Left lung (tissue), 14 donors: ENCODE measurements at places on chromosomes 4 and X. TPM values are rescaled to one million over a fixed set of nuclear protein-coding genes. Genes with fewer than 3 reads are reported as not detected.
A peak's percentile ranks its signal among the peaks of the same experiment; 100 is the strongest.

- no peaks in the 10 kb centered on the region for H3K4me1 ChIP-seq
- H3K4me3 ChIP-seq: no peak overlapping the region
- H3K27me3 ChIP-seq: no peaks in the 10 kb centered on the region
- DNase-seq: no peak
- H3K27ac ChIP-seq: no peak overlapping the region
- H3K36me3 ChIP-seq: no peaks in the 10 kb centered on the region
Measured at GRCh38 chr4:22897520-22898108, 204.9 kb downstream of the GBA3 start.

DNA sequence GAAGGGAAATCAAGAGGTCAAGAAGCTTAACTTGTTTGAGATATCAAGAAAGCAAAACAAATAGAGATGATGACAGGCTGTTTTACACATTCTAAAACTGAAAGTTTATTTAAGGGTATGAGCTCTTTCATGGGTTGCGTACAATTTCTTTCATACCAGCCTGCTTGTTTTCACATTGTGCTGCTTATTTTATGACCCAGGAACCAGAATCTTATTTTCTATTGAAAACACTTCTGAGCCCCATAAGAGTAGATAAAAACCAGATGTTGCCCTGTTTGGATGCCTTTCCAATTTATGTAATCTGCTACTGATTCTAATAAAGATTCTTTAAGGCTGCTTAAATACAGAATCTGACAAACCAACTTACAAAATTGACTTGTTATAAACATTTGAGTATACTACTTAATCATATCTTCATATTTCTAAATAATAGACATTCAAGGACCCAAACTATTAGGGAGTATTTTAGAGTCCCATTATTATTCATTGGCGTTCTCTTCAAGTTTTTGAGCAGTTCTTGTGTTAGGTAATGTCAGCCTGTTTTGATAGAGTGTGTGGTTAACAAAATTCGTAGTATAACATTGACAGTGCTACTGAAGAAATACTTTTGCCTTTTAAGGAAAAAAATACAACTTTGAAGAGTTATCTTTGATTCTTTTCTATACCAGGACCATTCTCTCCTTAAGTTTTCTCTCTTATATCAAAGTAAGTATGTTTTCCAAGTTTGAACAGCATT is 74.4 kb downstream of the PDLIM5 start:
- no peaks in the 10 kb centered on the region for H3K27me3 ChIP-seq
- DNase-seq: no peak
- peak overlapping the region; percentile 28 for H3K27ac ChIP-seq
- H3K4me3 ChIP-seq: no peak overlapping the region
- peaks cover 28% of the 10 kb centered on the region for H3K4me1 ChIP-seq
- H3K36me3 ChIP-seq: no peaks in the 10 kb centered on the region

- H3K4me1 ChIP-seq: peaks cover 29% of the 10 kb centered on the region
- H3K4me3 ChIP-seq: peak overlapping the region; percentile 49
- H3K36me3 ChIP-seq: no peaks in the 10 kb centered on the region
- peaks cover 14% of the 10 kb centered on the region for H3K27me3 ChIP-seq
Measured at GRCh38 chr4:1012034-1012739, 761 bp downstream of the FGFRL1 start.

GRCh38 chr4:108922191-108922590 is 159.3 kb upstream of the ETNPPL start:
- no peaks in the 10 kb centered on the region for H3K27me3 ChIP-seq
- H3K27ac ChIP-seq: no peak overlapping the region
- DNase-seq: no peak
- H3K36me3 ChIP-seq: no peaks in the 10 kb centered on the region

DNA sequence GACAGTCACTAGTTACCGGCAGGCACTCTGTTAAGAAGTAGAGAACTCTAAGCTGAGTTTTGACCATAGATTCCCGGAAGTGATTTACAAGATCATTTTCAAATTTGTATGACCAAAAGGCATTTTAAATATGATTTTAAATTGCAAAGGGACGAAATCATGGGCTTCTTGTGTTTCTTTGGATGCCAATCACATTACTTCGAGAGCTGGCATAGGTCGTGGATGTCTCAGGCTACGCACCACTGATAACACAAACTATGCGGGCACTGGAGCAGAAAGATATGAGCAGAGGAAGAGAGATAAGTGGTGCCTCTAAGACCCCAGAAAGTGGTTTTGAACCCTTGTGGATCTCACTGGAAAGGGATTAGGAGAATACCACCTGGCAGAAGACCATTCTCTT is 294.2 kb upstream of the FTHL17 start:
- no peaks in the 10 kb centered on the region for H3K27me3 ChIP-seq
- no peaks in the 10 kb centered on the region for H3K4me1 ChIP-seq
- no peak for DNase-seq
- no peaks in the 10 kb centered on the region for H3K36me3 ChIP-seq
- no peak overlapping the region for H3K4me3 ChIP-seq

GRCh38 chr4:124883632-124884031 is 171.1 kb upstream of the ANKRD50 start:
- no peak overlapping the region for H3K4me3 ChIP-seq
- no peaks in the 10 kb centered on the region for H3K36me3 ChIP-seq
- no peak overlapping the region for H3K27ac ChIP-seq
- H3K4me1 ChIP-seq: no peaks in the 10 kb centered on the region

GRCh38 chrX:114344756-114345349 is 239.0 kb upstream of the HTR2C start:
- H3K4me1 ChIP-seq: no peaks in the 10 kb centered on the region
- no peak overlapping the region for H3K27ac ChIP-seq
- H3K4me3 ChIP-seq: no peak overlapping the region

DNA sequence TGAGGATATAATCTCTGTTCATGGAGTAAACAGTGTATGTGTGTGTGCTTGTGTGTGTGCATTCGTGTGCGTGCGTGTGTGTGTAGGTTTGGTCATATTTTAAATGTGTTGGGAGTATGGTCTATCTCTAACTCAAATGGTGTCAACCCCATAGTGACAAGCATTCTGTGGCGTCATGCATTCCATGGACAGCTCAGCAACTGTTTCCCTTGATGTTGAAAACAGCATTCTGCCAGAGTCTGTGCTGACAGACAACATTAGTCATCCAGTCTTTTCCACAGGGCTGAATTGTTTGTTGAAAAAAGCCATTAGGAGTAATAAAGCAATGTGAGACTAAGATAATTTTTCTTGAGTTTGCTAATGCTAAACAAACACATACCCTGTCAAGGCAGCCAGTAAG is 706.6 kb downstream of the PCDH19 start:
- no peak for DNase-seq
- H3K27me3 ChIP-seq: no peaks in the 10 kb centered on the region
- no peaks in the 10 kb centered on the region for H3K36me3 ChIP-seq
- no peak overlapping the region for H3K27ac ChIP-seq
- no peak overlapping the region for H3K4me3 ChIP-seq

LRP2BP gene
- 0.79 TPM for total RNA-seq

EXOC1L gene
- not detected for total RNA-seq

CPLX1 gene
- 3.1 TPM for total RNA-seq
